ENCODE measurements at places on chromosomes 2 and 18.

- DNase-seq, result no peak
Measured at GRCh38 chr2:130806370-130806769, 30.3 kb upstream of the ARHGEF4 start.

DNA sequence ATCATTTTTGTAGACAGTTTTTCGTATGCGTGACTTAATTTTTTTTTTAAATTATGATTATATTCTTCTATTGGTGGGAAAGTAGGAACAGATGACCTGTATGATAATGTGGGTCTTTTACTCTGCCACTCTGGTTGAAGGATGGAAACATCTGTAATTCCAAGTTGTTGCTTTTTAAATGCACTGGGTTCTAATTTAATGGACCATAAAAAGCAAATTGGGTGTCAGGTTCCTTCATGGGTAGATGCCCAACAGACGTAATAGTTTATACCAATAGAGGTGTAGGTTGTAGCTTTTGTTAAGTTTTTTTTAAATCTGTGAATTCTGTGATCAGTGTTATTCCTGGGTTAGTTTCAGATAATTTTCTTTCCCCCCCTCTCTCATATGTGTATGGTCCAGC is 117.6 kb downstream of the MAP4K4 start:
- no peak for DNase-seq

GRCh38 chr18:49227001-49227380 is 233.5 kb downstream of the DYM start:
- DNase-seq, result no peak

DNA sequence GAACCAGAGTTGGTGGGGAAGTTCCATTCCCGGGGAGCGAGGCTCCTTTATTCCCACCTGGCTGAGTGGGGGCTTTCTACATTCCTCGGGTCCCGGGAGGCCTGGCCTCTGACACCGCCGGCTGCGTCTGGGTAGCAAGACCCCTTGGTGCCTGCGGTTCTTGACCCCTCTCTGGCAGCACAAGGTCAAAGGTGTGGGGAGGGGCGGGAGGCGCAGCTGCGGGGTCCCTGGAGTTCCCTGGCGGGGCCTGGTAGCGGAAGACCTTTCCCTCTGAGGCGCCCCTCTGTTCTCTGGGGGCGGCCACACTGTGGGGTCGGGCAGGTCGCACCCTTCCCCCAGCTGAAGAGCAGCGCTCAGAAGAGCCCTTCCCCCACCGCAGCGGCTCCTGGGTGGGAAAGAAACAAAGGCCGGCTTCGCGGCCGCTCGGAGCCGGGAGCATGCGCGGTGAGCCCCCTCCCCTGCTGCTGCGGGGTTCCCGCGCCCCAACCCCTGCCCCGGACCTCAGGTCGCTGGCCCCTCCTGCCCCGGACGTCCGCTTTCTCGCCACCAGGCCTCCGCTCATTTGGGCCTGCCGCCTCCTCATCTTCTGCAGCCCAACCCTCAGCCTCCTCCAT is 146.3 kb downstream of the ANKRD44 start:
- DNase-seq, result no peak

- no peak for DNase-seq
Measured at GRCh38 chr2:173657996-173658717, 303.5 kb downstream of the CDCA7 start.

- no peak for DNase-seq
Measured at GRCh38 chr2:156110890-156111289, 221.6 kb downstream of the NR4A2 start.

GRCh38 chr2:19098467-19099160 is 259.8 kb downstream of the OSR1 start:
- no peak for DNase-seq

DNA sequence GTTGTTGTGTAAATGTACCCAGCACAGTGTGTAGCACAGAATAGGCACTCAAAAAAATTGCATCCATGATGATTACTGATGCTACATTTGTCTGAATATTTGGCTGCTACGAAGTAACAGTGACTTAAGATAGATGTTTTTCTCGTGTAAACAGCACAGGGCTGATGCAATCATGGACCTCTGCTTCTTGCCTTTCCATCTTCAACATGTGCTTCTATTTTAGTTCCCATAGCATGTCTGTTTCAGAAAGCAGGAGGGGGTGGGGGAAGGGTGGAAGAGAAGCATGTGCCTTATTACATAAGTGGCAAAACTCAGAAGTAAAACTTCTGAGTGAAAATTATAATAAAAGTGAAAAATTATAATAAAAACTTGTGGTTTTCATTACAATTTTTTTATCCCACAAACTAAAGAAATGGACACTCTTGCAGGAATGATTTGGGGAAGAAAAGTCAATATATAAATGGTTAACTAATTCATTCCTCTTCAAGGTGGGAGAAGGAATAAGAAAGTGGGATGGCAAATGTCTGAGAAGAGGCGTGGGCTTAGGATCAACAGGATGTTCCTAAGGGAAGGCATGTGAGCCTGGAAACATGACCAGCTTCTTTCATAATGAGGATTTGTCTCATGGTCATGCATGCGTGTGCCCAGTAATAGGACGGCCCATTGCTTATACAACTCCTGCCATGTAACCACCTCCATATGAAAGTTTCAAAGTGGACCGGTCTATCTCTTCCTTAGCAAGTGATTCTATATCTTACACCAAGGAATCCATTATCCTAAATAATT is 27.2 kb downstream of the CCBE1 start:
- DNase-seq, result no peak

GRCh38 chr2:175151791-175152190 is 16.2 kb downstream of the ATF2 start:
- DNase-seq, result no peak

DNA sequence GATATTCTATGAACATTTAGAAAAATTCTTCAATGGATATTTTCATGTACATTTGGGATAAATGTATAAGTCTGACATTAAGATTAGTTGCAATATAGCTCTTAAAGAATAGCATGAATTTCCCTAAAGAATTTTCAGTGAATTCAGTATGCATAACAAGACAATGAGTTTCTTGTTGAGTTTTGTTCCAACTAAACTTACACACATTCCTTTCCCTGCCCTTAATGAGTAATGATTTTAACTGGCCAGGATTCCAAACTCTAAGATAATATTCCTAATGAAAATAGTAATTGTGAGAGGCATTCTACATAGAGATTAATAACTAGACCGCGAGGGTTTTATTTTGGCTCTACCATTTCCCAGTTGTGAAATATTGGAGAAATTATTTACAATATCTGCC is 390.3 kb upstream of the GALNT5 start:
- DNase-seq, result no peak

- no peak for DNase-seq
Measured at GRCh38 chr18:58559427-58560186, 69.3 kb downstream of the ALPK2 start.

GRCh38 chr2:206920310-206920709 is 19.0 kb upstream of the CPO start:
- no peak for DNase-seq

GRCh38 chr2:214489702-214490101 is 78.8 kb downstream of the VWC2L start:
- DNase-seq, result no peak

DNA sequence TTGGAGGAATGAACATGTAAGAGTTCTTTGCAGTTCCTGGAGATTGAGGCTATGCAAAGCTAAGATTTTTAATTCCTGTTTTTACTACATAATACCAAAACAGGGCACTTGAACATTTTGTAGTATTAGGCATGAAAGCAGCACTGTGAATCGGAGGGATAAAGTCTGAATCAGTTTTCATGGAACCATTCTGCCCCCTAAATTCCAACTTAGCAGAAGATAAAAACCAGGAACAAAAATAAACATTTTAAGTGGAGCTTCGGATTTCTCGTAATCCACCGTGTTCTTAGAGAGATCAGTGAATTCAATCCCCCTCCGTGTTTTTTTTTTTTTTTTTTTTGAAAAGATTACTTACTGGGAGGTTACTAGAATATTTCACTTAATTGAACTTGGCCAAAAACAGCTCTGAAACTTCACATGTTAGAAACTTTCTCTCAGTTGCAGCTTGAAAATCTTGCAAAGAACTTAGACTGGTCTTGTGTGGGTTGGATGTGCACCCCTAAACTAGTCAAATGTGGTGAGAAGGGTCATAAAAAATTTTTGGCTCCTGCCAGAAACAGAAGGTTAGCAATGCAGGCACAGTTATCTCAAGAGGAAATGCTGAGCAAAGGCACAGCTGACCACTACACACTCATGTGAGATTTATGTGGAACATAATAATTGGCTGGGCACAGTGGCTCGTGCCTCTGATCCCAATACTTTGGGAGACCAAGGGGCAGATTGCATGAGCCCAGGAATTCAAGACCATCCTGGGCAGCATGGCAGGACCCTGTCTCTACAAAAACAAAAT is 145.4 kb upstream of the RNF152 start:
- no peak for DNase-seq

DNA sequence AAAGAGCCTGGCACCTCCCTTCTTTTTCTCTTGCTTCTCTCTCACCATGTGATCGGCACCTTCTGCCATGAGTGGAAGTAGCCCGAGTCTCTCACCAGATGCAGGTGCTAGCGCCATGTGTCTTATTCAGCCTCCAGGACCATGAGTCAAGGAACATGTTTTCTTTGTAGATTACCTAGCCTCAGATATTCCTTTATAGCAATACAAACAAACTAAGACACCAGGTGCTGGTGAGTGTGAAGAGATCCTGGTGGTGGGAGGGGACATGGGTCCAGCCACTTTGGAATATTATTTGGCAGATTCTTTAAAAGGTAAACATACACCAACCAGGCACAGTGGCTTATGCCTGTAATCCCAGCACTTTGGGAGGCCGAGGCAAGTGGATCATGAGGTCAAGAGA is 5.9 kb upstream of the USP40 start:
- DNase-seq, result no peak

- no peak for DNase-seq
Measured at GRCh38 chr18:7807936-7808453, 240.9 kb downstream of the PTPRM start.

DNA sequence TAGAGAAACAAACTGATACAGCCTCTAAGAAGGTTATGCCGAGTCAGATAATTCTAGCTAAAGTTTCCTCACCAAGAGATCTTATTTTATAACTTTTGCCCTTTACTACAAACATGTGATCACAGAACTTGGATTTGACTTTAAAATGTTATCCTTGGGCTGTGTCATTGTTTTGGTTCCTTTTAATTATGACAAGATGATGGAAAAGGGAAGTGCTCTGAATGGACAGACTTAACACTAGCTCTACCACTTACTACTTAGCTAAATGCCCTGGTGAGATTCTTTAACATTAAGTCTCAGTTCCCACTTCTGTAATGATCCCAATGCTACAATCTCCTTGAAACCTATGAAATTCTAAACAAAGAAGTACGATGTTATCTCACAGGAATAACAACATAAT is 69.9 kb downstream of the RTTN start:
- no peak for DNase-seq

DNA sequence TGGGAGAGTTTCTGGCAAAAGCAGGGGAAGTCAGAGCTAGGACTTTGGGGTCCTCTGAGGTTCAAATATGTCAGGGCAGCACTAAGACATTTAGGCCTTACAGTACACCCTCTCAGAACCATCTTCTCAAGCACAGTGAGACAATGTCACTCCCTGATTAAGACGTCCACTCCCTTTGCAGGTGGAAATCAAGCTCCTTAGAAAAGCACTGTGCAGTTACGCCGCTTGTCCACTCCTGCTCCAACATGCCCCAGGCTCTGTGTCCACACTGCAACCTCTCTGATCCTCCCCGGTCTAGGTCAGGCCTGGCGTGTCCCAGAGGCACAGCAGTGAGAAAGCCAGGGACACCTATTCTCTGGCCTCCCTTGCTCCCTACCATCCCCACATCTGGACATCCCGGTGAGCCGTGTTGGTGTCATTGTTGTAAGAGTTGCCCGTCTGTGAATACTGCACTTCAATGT is 528.6 kb upstream of the ID2 start:
- no peak for DNase-seq

GRCh38 chr2:215293879-215294278 is 18.0 kb upstream of the ATIC start:
- DNase-seq, result no peak

DNA sequence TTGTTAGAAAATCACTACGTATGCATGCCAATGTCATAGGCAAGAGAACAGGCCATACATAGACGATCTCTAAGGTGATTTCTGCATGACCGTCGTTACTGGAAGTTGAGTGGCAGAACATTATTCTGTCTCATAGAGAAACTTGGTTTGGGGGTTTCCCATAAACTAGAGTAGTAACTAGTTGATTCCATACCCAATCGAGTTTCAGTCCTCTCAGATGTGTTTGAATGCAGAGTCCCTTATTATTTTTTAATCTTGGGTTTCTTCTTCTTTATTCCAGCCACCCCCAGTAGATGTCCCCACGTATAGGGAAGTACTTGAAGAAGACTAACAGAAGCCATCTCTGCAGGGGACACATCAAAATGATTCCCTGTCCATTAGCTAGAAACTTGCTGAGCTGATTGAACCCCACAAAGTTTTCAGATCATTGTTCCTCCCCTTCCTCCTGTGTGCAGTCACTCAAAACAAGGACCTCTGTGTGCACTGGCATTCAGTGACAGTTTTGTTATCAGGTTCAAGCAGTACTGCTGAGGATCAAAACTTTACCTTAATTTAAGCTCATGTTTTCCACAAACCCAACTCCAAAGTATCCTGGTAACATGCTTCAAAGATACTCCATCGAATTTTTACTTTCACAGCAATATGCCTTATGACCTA is 68.4 kb upstream of the CDCA7 start:
- DNase-seq, result no peak

DNA sequence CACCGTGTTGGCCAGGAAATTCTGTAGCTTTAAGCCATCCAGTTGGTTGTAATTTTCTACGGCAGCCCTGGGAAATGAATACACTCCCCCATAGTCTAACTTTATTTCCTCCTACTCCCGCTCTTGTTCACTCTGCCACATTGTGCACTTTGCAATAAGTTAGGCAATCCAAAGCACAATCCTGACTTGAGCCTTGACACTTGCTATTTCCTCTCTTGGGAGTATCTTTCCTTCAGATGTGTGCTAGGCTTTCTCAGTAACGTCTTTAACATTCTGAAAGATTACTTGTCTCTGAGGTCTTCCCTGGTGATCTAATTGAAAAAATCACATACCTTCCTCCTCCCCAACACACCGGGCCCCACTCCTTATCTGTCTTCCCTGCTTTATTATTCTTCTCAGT is 65.9 kb upstream of the RAB27B start:
- no peak for DNase-seq

DNA sequence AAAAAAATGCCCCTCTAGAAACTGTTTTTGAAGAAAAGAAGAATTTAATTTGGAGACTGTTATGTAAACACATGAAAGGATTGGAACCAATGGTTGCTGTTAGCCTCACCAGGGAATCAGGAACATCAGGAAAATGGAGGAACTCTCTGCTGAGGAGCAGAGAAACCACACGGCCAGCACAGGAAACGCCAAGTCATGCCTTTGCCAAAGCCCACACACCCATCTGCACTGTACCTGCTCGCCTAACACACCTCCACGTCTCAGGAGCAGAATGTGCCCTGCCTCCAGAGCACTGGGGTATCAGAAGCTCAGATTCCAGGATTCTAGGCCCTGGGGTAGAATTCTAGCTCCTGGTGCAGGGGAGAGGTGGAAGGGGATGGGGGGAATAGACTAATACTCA is 9.8 kb upstream of the SCYGR1 start:
- DNase-seq, result no peak

All from stimulated activated CD8-positive, alpha-beta memory T cell treated with anti-CD3 and anti-CD28 coated beads, Interleukin-7, amount 100 ng/mL, for 4 hours (primary cell).